ENCODE measurements at places on chromosomes 5 and 9.

GRCh38 chr5:34891981-34892380, 23.3 kb downstream of the RAD1 start:
- DNase-seq: peak; percentile 90

DNA sequence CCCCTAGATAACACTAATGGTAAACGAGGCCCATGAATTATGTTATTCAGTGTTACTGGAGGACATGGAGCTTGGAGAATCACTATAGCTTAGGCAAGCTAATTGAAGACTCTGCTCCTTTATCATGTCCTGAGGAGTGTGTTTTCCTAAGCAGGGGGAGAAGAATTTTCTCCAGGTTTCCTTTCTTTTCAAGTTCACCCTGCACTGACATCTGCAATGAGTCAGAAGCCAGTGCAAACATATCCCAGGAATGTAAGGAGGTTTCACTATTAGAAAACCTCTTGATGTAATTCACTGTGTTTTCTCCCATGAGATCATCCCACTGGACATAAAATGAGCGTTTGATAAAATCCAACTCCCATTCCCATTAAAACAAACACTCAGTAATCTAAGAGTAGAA, 75.6 kb downstream of the DMRT2 start:
- DNase-seq: no peak

DNA sequence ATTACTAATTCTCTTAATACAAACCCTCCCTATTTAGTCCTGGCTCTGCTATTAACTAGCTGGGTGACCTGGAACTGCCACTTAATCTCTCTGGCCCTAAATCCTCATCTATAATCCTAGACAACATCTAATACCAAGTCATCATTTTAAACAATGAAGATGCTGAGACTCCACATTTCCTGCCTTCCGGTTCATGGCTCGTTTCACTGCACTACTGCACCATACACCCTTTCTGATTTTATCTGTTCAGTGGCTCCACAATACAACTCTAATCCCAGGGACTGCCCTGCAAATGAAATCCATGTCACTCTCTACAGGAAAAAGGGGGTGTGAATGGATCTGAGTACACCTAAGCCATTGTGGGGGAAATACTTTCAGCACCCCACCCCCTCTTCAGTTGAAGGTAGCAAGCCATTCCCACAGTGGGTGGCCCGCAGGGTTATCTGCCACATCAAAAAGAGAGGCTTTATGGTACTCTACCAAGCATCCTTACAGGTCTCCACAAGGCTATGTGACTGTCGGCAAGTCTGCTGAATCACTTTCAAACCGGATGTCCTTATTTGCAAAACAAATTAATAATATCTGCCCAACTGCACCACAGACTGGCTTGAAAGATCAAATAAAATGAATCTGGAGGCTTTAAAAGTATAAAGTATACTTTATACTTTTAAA, 89.5 kb downstream of the EPB41L4A start:
- DNase-seq: no peak

DNA sequence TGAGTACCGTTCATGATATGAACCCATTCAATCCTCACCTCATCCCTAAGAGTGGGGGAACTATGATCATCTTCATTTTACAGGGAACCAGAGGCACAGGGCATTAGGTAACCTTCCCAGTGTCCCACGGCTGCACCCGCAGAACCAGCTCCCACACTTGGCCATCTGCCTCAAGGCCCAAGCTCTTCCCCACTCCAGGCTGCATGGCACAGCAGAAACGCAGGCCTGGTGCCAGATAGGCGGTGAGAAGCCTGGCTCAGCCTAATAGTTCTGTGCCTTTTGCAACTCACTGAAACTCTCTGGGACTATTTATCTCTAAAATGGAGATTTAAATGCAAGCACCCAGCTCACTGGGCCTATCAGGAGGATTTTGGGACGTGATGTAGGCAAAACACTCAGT, 90.8 kb upstream of the ZNF618 start:
- no peak for DNase-seq

DNA sequence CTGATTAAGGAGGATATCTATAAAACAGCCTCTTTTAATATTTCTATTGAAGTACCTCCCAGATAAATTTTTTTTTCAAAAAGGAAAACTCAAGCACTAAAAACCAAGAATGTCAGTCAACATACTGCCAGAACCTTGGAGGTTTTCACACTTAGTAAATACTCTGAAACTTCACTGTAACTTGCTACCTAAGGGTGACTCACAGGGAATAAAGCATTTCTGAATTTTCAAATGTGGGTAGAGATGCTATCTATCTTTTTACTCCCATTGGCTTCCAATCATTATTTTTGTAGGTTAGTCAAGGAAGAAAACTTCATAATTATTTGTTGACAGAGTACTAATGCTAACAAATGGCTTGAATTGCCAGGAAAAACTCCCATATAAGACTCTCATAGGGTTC, 46.1 kb downstream of the SLC25A46 start:
- peak; percentile 63 for DNase-seq
